Stimulated activated CD4-positive, alpha-beta T cell treated with anti-CD3 and anti-CD28 coated beads, Interleukin-4, amount 100 ng/mL, for 48 hours (primary cell): ENCODE measurements at places on chromosomes 7 and 10.

GRCh38 chr7:92461027-92462003, 14.0 kb downstream of the GATAD1 start:
- peak; percentile 4 for DNase-seq

- DNase-seq = no peak
Measured at GRCh38 chr7:127387974-127388373, 4.5 kb downstream of the ZNF800 start.

- DNase-seq = no peak
Measured at GRCh38 chr10:201328-201771, 66.1 kb downstream of the ZMYND11 start.

DNA sequence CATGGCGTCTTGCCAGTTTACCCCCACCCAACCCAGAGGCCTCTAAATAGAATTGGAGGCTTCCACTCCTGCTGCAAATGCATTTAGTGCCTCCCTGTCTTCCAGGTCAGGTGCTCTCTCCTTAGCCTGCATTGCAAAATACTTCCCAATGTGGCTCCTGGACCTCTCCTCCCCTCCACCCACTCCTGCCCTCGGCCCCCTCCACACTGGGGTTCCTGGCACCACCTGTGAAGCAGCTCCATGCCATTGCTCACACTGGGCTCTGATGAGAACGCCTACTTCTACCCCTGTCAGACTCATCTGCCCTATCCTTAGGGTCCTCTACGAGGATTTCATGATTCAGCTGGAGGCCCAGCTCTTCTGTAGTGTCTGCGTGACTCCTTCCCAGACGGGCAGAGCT, 37.4 kb downstream of the C10orf120 start:
- DNase-seq = no peak

GRCh38 chr7:130993671-130994365, 259.8 kb upstream of the KLF14 start:
- DNase-seq = no peak

- no peak for DNase-seq
Measured at GRCh38 chr10:69428165-69428564, 11.4 kb upstream of the TACR2 start.

GRCh38 chr7:127918130-127918529, 113.1 kb downstream of the LRRC4 start:
- DNase-seq = no peak

- DNase-seq = no peak
Measured at GRCh38 chr7:141210862-141211261, 137.0 kb downstream of the TMEM178B start.

DNA sequence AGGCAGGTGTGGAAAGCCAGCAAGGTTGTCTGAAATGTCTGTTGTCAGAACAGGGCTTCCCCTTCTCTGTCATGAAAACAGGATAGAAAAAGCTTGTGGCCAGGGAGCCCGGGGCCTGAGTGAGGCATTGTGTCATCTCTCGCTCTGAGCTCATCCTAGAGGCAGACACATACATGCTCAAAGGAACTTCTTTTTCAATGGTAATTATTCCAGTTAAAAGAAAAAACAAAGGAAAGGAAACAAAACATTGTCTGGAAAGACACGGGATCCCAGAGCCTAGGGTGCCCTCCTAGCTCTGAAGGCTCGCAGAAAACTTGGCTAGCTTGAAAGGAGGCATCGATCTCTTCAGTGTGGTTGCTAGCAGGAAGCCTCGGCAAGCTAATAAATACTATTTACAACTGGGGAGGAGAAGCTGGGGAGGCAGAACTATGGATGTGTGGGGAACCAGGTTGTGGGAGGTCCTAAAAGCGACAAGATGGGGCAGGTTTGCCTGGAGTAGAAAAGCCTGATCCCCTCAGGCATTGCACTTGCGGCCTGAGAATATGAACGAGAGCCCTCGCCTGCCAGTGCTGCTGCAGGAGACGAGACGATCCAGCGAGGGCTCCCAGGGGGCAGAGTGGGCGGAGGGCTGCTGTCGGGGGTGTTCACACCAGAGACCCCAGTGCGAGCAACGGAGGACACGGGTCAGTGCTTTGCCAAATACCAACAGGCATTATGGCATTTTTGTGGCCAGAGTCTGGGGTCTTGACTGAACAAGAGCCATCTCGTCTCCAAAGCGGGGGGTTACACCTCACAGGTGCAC, 32.8 kb upstream of the DGKI start:
- DNase-seq = no peak

DNA sequence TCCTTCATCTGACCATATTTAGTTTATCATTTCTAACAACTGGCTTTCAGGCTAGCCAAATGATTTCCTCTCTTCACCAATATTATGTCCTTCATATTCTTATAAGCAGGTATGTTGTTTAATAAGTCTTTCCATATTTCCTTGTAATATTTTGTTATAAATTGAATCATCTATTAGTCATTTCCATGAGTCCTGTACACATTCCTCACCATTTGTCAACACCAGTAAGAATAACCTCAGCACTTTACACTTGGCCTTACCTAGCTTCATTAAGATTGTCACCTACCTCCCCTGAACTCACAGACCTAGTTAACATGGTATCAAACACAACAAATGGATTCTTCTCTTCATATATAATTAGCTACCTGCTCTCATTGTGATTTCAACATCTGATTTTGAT, 282.3 kb downstream of the SEMA3D start:
- DNase-seq = no peak

DNA sequence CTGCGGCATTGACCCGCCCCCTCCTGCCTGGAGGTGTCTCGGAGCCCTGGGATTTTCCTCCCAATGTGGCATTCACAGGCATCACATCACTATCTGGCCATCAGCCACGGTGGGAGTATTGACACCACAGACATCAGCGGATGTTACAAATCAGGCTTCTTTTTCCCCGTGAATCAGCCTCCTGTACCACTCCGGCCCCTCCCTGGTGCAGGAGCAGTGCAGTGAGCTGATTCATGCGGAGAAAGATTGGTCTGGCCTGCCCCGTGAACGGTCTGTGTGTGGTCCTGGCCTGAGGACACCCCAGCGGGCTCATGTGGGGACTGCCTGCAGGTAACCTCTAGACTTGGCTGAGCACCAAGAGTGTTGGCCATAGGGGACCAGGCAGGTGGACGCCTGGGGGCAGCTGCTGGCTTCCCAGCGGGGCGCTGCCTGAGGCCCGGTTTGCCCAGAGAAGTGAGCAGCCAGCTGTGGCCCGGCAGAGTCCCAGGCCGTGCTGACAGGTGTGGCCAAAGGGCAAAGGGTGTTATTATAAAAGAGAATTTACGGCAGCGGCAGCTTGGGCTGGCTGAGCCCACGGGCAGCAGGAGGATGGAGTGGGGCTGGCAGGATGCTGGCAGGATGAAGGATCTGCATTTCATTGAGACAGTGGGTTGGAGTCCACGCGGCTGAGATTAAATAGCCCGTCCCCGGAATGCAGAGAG, 32.1 kb upstream of the GNA12 start:
- DNase-seq = no peak
